ENCODE measurements at places on chromosomes 11 and 22.
A peak's percentile ranks its signal among the peaks of the same experiment; 100 is the strongest.

GRCh38 chr11:46210133-46210636 lies 67.3 kb upstream of the CREB3L1 start:
- DNase-seq: no peak

GRCh38 chr11:95453616-95454171 lies 222.7 kb upstream of the SESN3 start:
- no peak for DNase-seq

DNA sequence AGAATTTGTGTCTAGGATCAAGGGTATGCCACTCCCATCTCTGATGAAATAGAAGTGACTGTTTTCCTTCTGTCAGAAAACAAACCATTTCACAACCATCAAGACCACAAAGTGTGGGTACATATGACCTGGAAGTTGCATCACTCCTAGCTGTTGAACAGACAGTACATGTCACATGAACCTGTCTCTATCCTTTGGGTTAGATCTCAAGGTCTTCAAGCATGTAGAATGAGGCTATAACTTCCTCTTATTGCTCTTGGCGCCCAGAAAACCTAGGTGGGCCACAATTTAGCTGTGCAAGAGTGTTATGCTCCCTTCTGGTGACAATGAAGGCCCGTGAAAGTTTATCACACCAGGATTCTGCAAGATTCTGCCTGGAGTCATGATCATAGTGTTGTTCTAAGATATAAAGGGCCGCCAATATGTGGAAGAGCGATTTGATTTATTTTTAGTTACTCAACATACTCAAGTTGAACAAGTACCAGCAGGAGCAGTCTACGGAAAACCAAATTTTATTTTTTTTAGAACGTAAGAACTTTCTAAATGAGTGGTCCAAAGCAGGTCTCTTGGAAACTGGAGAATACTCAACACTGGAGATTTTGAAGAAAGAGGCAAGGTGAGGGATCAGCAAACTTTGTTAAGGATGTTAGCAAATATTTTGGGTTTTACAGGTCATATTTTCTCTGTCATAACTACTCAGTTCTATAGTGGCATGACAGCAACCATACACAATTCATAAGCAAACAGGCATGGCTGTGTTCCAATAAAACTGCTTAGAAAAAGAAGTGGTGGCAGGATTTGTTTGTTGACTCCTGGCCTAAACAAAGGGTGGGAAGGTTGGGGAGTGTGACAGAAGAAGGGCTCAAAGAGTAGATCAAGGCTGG lies 101.8 kb downstream of the USP35 start:
- no peak for DNase-seq

- DNase-seq: no peak
These were observed 714 bp downstream of the CD59 start for GRCh38 chr11:33735271-33736147.

- DNase-seq: no peak
These were observed 39.7 kb upstream of the POU2AF2 start for GRCh38 chr11:111205632-111206385.

DNA sequence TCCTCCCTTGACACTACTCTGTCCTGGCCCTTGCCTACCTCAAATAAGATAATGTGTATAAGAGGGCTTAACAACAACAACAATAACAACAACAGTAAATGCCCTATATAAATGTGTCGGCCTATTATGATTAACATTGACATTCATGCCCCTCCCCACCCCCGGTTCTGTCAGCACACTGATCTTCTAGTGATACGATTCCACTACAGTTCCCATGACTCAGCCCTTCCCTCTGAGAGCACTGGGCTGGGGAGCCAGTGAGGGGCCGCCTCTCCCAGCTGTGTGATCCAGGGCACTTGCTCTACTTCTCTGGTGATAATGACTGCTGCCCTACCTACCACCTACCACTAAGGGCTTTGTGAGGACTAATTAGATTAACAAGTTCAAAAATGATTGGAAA lies 92.2 kb upstream of the PHOX2A start:
- DNase-seq: no peak

- DNase-seq: no peak
These were observed 837 bp upstream of the PLAAT5 start for GRCh38 chr11:63491636-63492372.

DNA sequence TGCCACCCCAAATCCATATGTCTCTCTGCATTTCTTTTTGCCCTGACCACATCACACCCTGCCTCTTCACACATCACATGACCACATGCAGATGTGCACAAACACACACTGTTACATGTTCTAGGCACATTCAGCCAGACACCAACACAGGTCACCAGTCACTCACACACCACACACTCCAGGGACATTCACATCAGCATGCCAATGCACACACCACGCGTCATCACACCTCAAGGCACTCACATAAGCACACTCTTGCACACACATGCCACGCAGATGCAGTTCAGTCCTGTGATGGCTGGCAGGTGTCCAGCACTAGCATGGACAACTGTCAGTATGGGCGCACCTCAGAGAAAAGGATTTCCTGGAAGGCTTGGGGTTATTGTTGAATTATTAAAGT lies 77.0 kb upstream of the MYOD1 start:
- DNase-seq: no peak

- DNase-seq: no peak
These were observed 959 bp upstream of the GP1BB start for GRCh38 chr22:19722178-19722981.

- no peak for DNase-seq
These were observed 13.2 kb upstream of the OR4C12 start for GRCh38 chr11:49995565-49995964.

DNA sequence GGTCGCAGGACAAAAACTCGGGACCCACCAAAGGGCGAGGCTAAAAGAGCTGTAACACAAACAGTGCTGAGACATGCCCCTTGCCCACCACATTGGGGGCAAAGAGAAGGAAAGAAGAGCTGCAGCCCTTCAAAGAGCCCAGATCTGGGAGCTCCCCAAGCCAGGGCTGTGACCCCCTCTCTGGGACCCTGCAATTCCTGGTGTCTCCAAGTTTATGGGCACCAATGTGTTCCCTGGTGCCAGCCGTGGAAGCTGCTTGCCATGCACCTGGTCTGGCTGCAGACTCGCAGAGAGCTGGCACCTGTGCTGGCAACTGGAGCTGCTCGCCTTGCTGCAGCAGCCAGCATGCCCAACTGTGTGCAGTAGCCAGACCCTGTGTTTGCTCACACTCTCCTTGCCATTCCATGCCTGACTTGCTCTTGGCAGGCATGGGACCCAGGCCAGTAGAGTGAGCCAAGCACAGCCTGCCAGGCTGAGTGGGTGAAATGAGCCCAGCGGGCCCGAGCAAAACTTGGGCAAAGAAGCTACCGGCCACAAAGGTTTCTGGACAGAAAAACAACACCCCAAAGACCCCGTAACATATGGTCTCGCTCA lies 16.0 kb downstream of the RRP8 start:
- DNase-seq: no peak

- peak; percentile 32 for DNase-seq
These were observed 580 bp downstream of the ILK start for GRCh38 chr11:6604081-6604626.

GRCh38 chr11:109849946-109850345 lies 243.2 kb upstream of the ZC3H12C start:
- no peak for DNase-seq

DNA sequence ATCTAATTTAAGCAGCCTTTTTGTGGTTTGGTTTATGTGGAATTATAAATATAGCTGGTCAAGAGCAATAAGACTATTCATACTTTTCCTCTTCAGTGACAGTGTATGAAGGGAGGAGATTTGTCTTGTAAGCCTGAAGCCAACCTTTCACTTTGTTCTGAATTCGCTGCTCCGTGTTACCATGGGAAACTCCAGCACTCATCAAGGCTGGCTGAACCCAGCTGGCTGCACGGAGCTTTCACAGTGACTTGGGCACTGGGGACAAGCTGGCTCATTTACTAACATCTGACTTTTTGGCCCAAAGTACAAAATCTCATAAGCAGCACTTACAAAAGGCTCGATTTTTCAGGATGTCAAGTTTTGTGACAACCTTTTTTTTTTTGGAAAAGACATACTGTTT lies 120.4 kb upstream of the GRIA4 start:
- DNase-seq: no peak

Data from stimulated activated CD4-positive, alpha-beta T cell treated with anti-CD3 and anti-CD28 coated beads, Interleukin-15, amount 100 ng/mL, for 1 hour (primary cell).